ENCODE measurements at places on chromosomes 4 and X.

DNA sequence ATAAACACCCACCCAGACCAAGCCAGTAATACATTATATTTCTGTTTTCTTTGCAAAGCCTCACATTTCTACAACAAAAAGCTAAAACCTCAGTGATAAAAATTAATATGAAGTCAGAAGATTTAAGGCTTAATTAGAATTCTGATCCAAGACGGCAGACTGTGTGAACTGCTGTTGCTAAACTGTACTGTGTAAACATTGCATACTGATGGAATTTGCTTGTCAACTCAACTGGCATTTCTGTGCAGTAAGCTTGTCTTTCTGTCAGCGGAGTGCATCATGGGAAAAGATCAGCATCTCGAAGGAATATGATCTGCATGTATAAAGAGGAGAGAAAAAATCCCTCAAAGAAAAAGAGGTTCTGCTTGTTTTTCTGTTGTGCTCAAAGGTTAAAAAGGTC, 69.4 kb upstream of the SPANXB1 start:
- no peak for DNase-seq

- DNase-seq: peak; percentile 70
Observed at GRCh38 chr4:40205259-40206198, 8.7 kb downstream of the RHOH start.

DNA sequence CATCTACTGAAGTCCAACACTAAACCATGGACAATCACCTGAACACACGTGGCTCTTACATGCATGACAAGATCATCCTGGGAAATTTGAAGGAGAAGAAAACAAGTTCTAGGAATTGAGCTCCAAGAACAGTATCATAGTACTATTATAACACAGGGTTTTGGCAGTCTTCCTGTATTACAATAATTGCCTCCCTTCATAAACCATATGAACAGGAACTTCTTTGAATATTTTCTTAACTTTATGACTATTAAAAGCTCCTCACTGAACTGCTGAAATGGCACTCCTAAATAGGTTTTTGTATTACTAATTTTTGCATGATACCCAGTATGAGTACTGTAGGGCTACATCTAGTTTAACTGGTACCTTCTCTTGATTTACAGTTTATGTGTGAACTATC, 130.0 kb downstream of the ZAR1 start:
- DNase-seq: no peak

- DNase-seq: no peak
Observed at GRCh38 chr4:30068234-30068633, 651.9 kb upstream of the PCDH7 start.

DNA sequence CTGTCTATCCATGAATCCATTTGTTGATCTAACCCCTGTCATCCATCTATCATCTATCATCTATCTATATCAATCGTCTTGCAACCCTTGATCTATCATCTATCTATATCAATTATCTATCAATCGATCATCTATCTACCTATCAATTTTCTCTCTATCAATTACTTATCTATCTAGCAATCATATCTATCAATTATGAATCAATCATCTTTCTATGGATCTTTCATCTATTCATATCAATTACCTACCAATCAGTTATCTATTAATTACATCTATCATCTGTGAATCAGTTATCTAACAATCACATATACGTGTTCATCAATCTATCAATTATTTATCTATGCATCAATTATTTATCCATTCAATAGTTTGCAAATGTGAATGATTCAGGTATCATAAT, 24.5 kb upstream of the ASMTL start:
- no peak for DNase-seq

- DNase-seq: no peak
Observed at GRCh38 chr4:86944964-86945781, 10.4 kb downstream of the AFF1 start.

DNA sequence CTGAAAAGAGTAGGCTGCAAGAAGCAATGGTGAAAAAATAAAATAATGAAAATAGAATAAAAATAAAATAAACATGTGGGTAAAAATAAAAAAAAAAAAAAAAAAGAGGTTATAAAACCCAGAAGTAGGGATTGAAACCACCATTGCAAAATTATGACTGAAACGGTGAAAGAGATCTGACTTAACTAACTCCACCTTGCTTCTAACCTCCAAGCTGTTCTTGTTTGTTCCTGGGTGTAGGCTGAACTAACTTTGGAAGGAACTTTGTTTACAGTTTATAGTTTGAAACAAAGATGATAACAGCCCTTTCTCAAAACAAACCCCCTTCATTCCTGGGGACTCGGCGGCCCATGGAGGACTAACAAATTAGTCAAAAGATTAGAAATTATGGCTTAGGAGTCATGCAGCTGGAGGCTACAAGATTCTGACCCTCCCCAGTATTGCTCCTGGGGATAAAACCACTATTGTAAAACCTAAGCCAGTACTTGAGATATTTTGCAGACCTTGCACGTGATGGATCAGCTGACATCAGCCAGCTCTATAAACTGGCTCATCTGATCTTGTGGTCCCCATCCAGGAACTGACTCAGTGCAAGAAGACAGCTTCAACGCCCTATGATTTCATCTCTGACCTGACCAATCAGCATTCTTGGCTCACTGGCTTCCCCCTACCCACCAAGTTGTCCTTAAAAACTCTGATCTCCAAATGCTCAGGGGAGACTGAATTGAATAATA, 30.4 kb downstream of the DDX60L start:
- DNase-seq: no peak

DNA sequence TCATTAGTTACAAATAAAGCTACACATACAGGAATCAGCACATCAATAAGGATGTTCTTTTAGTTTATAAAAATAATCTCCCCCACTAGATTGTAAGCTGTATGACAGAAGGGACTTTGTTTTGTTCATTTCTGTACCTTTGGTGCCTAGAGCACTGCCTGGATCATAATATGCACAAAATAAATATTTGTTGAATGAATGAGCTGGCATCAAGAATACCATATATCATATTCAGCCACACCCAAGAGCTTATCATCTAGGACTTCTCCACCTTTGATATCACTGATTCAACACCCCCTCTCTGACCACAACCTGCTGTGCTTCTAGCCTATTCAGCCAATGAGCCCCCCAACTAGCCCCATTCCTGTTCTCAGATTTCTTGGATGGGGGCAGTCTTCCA, 10.6 kb downstream of the SYTL4 start:
- no peak for DNase-seq

DNA sequence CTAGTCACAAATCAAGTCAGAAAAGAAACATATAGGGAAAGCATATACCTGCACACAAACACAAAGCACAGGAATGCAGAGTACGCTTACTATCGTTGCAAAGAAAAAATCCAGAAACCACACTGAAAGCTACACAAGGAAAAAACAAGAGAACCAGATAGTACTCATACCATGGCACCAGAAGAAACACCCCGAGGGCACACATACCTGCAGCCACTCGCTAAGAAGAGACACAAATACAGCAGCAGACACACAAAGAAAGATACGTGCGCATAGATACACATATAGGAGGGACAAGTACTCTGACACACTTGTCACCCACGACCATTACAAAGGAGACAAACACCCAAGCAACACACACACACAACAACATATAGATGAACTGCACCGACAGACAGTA, 1.4 kb upstream of the SLC38A5 start:
- no peak for DNase-seq

- no peak for DNase-seq
Observed at GRCh38 chr4:47483745-47484144, 1.3 kb upstream of the ATP10D start.

GRCh38 chrX:48971249-48972219, at the start of gene KCND1:
Gene KCND1, minus strand, starts transcription at chrX:48971844. Its CDS starts 1,573 bp downstream, at chrX:48970271.
- peak; percentile 62 for DNase-seq

- no peak for DNase-seq
Observed at GRCh38 chr4:71338846-71339593, at the start of gene SLC4A4. Gene SLC4A4, plus strand, starts transcription at chr4:71339020.

- no peak for DNase-seq
Observed at GRCh38 chrX:102959471-102959870, 22.4 kb downstream of the RAB40AL start.

- DNase-seq: no peak
Observed at GRCh38 chr4:161320377-161320776, 843.4 kb downstream of the FSTL5 start.

DNA sequence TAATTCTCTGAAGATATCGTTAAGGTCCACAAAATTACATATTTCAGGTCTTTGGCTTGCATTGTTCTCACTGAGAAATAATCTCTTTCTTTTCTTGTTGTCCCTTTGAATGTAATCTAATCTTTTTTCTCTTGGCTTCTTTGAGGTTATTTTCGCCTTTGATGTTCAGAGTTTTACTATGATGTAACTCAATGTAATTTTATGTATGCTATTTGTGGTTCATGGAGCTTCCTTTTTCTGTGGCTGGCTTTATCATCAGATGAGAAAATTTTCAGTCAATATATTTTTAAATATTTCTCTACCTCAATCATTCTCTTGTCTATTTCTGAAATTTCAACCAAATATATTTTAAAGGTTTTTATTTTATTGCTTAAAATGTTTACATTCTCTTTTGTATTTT, 672.2 kb downstream of the TRAM1L1 start:
- DNase-seq: no peak

DNA sequence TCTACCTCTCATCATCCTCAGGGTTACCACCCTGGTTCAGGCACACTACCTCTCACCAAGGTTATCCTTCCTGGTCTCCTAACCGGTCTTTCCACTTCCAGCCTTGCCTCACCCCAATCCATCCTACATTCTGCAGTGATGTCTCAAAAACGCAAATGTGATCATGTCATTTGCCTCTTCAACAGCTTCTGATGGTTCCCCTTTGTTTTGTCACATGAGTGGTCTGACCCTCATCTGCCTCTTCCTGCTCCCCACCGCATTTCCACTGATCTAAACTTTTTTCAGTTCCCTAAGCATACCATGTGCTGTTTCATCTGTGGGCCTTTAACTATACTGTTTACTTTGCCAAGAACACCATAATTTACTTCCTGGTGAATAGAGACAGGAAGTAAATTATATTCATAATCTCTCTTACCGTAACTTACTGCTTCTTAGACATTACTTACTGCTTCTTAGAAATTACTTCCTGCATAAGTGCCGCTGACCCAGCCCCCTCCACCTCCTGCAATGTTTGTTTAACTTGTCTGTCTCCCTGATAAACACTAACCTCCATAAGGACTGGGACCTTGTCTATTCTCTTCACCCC, 27.1 kb upstream of the NSUN7 start:
- no peak for DNase-seq

DNA sequence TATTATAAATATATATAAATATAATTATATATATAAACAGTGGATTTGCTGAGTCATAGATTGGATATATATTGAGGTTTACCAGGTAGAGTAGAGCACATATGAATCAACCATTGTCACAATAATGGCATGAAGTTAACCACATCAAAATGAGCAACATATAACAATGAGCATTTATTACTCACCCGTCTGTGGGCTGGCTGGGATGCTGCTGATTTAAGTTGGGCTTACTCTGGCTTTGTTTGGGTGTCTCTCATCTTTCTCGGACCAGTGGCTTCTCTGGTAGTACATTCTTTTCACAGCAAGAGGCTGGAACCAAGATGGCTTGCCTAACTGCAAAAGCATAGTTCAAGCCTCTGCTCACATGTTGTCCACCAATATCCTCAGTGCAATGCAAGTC, 111.7 kb upstream of the TAPT1 start:
- DNase-seq: no peak

DNA sequence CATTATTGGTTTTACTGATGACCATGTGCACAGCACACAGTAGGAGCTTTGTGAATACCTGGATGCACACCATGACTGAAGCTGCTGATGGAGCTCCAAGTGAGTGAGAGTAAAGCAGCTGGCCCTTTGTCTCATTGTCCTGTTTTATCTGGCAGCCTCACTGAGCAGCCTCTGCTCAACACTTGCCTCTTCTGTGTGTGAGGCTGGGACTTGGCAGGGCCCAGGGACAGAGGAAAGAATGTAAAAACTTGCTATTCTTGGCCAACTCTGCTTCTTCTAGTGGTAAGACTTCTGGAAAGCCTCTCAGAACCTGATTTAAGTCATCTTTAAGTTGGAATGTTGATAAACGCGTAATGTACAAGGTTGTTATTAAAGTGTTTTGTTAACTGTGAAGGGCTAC, 61.4 kb downstream of the BEX1 start:
- DNase-seq: no peak

DNA sequence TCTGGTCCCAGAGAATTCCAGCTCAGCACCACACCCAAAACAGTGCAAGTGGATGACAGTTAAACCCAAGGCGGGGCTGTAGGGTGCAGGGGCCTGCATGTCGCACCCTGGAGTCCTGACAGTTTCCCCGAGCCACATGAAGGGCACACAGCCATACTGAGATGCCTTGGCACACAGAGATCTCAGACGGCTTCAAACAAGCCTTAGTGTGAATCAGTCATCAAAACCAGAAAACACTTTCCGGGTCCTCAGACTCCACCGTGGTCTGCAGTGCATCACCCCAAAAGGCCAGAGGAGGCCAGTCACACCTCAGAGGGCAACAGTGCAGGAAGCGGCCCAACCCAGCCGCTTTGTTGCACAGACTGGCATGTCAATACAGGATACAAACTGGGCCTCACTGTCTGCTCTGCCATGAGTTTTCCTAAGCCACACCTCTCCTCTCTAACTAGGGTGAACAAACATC, 64.6 kb upstream of the ENPP6 start:
- DNase-seq: peak; percentile 79

- peak; percentile 77 for DNase-seq
Observed at GRCh38 chr4:148443512-148444295, 1.5 kb upstream of the NR3C2 start.

DNA sequence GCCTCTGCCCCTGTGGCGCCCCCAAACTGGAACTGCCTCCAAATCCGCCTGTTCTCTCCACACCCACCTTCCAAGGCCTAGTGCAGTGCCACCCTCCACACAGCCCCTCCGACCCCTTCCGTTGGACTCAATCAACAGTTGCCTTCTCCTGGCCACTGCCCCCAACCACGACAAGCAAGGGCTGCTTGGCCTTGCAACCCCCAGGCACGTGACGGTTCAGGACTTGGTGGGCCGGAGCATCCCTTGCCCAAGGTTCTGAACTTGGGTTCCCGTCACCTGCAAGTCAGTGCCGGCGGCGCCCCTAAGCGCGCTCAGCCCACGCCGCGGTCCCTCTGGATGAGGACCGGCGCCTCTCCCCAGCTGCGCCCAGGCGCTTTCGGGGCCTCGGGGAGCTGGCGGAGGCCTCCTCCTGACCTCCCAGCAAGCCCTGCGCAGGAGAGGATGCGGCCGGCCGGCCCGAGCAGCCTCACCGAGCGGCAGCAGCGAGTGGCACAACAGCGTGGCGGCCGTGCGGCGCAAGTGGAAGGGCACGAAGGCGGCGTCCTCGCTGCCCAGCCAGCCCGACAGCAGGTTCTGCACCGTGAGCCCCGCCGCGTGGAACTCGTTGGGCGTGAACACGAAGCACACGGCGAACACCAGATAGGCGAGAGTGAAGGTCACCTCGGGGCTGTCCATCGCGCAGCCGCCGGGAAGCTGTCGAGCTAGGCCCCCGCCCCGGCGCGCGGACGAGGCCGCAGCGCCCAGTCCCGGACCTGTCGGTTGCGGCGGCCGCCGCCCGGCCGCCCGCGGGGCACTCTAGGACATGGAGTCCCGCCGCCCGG, 750 bp downstream of the TMEM129 start:
- DNase-seq: peak; percentile 82

All from activated effector memory CD4-positive, alpha-beta T cell treated with anti-CD3 and anti-CD28 coated beads, Interleukin-2, amount 50 U/mL, for 16 hours (primary cell).